T-cell (primary cell): ENCODE measurements at places on chromosomes 16 and 17.

DNA sequence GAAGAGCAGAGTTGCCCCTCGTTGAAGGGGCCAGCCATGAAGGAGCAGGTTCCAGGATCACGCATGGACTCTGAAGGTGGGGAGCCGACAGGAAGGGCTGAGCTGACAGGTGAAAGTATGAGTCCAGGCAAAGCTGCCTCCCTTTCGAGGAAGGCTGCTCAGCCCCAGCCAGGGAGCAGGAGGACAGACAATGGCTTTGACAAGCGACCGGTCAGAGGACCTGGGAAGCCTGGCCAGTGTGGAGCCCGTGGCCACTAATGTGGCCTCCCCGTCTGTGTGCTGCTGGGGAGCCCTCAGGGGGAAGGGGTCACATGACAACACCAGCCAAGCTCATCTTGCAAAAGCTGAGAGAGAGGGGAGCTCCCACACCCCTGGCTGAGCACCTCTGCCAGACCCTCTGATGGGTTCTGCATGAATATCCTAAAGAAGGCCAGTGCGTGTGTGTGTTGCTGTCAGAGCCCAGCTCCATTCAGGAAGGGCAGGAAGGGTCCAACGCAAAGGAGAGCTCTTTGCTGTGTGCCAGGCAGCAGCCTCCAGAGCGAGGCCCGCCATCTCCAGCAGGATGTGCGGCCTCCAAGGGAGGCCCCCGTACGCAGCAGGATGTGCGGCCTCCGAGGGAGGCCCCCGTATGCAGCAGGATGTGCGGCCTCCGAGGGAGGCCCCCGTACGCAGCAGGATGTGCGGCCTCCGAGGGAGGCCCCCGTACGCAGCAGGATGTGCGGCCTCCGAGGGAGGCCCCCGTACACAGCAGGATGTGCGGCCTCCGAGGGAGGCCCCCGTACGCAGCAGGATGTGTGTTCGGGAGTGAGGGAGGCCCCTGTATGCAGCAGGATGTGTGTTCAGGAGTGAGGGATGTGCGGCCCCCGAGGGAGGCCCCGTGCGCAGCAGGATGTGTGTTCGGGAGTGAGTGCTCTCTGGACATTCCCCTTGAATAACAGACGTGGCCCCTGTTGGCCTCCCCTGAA is 102.1 kb upstream of the CHMP6 start:
- DNase-seq = peak; percentile 6

DNA sequence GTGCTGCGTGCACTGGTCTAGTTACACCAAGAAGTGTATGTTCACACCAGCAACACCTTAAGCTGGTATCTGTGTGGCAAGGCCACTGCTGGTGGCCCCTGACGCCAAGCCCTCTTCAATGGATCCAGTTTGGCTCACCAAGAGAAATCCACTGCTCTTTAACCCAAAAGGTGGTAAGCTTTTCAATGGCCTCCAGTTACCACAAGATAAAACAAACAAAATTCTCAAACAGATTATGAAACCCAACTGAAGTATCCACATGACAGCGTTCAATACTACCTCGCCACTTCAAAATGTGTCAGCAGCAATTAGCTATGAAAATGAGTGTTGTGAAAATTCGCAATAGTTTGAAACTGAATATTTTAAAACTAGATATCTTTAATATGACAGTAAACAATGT is 96.5 kb upstream of the AKTIP start:
- DNase-seq = no peak

- DNase-seq = no peak
Measured at GRCh38 chr17:55451203-55451641, 29.6 kb upstream of the MMD start.

DNA sequence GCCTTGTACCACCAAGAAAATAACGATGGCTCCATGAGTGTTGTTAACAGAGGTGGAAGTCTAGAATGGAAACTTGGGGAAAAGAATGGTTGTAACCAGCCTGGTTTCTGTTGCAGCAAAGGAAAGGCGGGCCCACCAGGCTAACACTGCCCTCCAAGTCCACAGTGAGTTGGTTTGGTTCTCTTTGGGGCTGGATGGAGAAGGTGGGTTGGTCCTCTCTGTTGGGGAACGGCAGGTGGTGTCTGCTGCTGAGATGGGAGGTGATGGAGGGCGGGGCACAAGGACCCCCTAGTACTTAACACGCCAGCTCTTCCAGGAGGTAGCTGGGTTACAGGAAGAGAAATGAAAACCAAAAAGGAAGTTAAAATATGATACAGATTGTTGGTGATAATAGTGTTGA is 76.6 kb upstream of the PLCG2 start:
- no peak for DNase-seq

DNA sequence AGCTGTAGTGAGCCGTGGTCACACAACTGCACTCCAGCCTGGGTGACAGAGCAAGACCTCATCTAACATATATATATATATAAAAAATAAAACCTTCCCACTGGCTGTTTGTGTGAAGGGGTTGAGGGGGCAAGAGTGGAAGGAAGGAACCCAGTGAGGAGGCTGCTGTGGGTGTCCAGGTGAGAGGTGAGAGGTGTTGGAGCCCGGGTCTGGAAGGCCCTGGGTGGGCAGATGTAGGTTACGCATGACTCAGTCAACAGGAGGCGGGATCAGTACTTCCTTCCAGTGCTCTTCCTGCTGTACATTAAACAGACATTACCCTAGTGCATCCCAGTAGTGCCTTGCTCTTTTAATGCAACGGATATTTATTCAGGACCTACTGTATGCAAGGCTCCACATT is 47.0 kb upstream of the ZNF423 start:
- no peak for DNase-seq

DNA sequence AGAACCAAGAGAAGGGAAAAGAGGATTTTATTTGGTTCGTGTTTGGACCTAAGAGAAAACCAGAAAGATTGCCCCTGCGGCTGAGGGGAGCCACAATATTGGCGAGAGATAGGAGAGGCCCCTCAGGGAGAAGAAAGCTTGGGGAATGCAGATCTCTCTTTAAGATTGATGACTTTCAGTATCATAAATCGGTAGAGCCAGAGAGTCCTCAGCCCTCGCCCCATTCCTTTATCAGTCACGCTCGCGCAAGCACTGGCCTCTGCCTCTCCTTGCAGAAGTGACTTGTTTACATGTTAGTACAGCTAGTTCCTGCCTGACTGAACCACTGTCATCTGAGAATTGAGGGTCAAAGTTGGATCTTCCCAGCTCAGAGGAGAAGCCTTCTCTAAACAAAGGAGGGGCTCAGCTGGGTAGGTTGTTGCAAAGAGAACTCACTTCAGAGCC is 21.5 kb upstream of the KRT19 start:
- DNase-seq = no peak

- DNase-seq = no peak
Measured at GRCh38 chr17:13429201-13429600, 172.5 kb downstream of the HS3ST3A1 start.

DNA sequence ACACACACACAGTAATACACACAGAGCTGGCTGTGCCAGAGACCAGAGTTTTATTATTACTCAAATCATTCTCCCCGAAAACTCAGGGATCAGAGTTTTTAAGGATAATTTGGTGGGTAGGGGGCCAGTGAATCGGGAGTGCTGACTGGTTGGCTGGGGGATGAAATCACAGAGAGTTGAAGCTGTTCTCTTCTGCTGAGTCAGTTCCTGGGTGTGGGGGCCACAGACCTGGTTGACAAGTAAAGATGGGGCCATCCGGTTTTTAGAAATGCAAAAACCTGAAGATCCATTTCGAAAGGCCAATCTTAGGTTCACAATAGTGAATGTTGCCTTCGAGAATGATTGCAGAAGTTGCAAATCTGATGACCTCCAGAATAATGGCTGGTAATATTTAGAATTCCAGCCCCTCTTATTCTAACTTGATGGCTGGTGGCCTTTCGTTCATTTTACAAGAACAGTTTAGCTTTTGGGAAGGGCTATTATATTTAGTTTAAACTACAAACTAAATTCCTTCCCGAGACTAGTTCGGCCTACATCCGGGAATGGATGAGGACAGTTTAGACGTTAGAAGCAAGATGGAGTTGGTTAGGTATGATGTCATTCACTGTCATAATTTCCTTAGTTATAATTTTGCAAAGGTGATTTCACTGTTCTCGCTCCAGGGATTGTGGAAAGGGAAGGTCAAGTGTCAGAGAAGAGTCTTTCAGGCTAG is 123.2 kb downstream of the KCNJ18 start:
- no peak for DNase-seq

DNA sequence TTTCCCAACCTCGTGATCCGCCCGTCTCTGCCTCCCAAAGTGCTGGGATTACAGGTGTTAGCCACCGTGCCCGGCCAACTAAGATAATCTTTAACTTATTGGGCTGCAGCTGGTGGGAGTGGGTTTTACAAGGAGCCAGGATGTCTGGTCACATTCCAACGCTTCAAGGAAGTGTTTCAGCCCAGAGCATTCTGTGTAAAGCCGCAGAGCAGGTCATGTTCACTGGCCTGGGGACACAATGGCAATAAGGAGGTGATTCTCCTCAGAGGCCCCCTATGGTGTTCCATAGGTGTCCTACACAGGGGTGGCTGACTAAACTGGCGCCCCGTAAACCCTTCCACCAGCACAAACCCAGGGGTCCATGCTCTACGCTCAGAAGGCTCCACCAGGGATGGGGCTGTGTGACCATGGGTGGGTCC is 1.2 kb downstream of the QPRT start:
- no peak for DNase-seq

DNA sequence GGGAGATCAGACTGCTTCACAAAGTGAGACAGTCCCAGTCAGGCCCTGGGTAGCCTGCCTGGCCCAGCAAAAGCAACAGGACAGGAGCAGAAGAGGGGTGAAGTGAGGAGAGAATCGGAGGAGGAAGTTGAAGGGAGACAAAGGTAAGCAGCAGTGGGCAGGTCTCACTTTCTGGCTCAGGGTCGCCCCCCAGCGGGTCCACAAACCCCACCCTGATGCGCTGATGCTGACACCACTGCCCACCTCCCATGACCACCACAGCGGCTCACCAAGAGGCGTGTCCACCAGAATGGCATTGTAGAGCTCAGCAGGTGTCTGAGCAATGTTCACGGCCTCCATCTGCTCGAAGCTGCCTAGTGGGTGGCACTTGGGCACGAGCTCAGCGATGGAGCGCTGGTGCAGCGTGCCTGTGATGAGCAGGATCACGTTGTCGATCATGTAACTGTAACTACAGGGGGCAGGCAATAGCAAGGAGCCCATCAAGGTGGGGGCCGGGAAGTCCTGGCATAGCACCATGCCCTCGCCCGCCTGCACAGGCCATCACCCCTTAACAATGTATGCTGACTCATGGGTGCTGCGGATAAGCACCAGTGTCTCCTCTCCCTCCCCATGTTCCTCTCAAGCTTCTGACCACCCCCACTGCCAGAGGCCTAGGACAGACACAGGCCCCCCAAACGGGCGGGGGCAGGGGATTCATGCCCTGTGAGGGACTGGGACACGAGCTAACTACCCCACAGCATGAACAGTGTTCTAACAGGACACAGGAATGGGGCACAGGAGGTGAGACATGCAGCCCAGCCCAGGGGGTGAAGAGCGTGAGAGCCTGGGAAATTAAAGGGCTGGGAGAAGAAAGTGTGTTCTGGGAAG is 13.6 kb downstream of the HSD11B2 start:
- DNase-seq = no peak

DNA sequence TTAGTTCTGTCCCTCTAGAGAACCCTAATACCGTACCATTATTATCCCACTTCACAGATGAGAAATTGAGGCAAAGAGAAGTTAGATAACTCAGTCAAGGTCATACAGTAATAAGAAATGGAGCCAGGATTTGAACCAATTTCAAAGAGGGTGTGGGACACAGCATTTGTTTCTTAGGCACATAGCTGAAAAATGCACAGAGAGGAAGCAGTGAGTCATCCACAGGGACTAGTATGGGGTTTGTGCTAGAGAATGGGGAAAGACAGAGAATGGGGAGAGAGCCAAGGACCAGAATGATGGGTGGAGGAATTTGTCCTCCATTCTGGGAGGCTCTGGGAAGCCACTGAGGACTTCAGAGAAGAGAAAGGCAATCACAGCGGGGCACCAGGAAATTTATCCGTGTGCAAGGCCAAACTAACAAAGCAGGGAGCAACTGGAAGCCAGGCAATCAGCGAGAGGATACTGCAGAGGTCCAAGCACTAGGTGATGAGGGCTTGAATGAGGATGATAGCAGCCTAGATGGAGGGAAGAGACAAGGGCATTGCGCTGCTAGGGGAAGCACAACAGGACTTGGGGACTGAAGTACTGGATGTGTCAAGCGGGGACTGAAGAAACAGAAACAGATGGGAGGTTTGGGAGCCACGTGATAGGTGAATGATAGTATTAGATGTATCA is 78.1 kb upstream of the ZFHX3 start:
- DNase-seq = no peak

DNA sequence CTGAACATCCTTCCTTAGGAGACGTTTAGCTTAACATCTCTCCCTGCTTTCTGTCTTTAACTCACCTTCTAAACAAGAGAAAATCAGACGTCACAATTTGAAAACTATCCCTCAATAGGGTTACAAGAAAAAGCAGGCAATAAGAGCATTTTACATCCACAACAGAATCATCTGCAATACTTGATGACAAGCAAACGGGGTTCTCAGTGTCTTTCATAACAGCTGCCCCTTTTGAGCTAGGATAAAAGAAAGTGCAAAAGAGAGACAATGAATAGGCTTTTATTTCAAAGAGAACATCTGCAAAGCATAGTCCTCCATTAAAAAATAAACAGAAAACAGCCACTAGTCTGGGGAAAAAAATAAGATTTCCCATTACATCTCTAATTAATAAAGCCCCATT is 13.2 kb downstream of the XYLT1 start:
- DNase-seq = no peak

DNA sequence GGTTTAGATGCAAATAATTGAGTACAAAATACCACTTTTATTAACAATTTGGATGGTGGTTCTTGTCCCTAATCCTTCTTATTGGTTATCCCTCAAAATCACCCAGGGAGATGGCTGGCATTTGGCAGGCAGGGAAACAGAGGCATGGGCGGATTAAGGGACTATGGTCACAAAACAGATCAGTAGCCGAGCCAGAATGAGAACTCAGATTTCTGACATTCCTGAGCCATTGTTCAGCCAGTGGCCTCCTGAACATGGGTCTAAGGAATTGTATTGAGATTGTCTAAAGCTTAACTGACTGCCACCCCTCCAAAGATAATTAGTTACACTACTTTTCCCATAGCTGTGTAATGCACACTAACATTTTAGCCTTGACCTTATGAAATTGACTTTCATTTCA is 88.4 kb downstream of the CHD9NB start:
- DNase-seq = no peak

- no peak for DNase-seq
Measured at GRCh38 chr16:28100810-28101532, 37.5 kb upstream of the GSG1L start.

DNA sequence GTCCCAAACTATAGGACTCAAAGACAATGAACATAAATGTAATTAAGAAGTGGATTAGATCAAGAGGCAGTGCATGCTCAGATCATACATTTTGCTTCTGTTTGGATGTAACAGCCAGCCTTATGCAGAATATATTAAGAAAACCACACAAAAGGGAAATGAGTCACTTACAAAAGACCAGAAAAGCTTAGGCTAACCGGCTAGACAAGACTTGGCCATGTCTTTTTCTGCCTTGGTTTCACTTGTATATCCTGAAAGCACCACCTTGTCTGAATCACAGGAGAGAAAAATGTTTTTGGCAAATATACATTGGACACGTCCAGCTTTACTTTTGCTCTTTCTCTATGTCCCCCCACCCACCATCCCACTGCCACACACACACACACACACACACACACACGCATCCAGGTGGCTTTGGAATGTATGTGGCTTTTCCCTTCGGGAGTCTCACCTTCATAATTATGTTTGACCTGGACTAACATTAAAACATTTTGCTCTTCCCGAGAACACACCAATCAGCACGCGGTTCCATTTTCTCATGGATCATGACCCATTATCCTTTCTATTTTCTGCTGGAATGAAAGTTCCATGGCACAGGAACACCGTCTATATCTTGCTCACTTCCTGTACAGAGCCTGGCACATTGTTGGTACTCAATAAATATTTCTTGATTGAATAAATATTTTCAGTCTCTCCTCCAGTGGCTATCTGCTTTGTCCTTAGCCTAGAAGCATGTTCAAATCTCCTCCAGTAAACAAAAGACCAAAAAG is 64.6 kb downstream of the CDK5R1 start:
- no peak for DNase-seq
